Occipital lobe (tissue), 3 donors: ENCODE measurements at places on chromosomes 13 and 19.

DNA sequence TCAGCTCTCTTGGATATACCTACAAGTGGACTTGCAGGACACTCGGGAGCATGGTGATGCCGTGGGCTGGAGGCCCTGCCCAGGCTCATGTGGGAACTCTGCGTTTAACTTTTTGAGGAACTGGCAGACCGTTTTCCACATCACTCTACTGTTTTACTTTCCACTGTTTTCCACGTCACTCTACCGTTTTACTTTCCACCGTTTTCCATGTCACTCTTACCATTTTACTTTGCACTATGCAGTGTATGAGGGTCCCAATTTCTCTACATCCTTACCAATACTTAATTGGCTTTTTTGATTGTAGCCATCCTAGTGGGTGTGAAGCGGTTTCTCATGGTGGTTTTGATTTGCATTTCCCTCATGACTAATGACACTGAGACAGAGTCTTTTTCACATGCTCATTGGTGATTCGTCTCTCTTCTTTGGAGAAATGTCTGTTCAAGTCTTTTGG lies 40.5 kb downstream of the GATAD2A start:
- no peak for DNase-seq

GRCh38 chr13:86992251-86992650 lies 678.9 kb upstream of the SLITRK5 start:
- DNase-seq, result no peak

DNA sequence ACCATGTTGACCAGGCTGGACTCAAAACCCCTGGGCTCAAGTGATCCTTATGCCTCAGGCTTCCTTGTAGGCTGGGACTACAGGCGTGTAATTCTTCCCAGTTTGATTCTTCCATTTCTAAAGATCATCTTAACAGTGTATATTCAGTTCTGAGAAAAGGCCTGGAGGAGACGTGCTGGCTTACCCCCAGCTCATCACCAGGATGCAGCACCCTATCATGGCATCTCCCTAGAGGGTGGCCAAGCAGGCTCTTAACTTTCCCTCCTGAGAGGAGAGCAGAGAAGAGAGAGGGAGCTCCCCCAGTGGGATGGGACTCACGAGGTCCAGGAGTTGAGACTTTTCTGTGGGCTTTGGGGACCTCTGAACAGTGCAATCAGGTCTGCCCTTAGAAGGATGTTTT lies 2.1 kb upstream of the TUBA3C start:
- DNase-seq, result no peak

GRCh38 chr19:48635966-48636858 lies 967 bp downstream of the DBP start:
- no peak for DNase-seq

GRCh38 chr13:29897102-29897501 lies 46.7 kb upstream of the UBL3 start:
- no peak for DNase-seq

- DNase-seq, result no peak
Measured at GRCh38 chr19:22617614-22618320, 16.4 kb upstream of the ZNF492 start.

DNA sequence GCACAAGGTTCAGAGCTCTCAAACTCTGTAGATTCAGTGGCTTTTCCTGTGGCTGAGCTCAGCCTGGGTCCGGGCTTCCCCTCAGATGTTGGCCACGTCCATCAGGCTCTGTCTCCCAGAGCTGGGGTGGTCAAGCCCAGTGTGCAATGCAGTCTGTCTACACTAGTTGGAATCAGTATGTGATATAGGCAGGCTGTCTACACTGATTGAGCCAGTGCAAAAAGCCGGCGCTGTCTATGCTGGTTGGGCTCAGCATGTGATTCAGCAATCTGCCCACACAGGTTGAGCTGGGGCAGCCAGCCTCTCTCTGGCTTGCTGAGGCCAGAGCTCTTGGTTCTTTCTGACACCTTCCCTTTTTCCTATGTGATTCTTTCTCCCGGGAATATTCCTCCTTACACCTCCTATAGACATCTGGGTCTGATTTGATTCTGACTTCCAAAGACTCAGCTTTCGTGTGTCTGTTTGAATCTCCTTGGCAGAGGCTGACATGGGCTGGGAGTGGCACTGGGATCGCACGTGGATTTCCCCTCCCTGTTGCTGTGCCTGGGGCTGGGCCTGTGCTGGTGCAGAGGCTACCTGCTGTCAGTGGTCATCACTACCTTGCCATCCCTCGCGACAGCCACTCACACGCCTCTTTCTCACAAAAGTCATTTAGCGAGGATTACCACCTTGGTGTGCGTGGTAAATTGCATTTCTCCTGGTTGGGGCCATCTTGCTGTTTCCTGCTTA lies 9.3 kb downstream of the CHST8 start:
- no peak for DNase-seq

DNA sequence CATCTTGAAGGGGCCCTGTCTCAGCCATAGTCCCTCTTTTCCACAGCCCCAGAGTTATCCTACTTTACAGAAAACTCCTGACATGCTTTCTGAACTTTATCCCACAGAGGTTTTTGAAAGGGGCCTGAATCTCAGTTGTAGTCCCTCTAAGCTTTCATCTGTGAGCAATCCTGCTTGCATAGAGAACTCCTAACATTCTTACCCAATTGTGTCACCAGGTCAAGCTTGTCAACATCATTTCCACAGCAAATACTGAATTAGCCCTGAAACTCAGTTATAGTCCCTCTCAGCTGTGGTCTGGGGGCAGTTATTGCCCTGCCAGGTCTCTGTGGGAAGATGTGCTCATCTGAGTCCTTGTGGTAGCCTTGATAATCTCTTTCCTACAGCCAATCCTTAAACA lies 2190.3 kb upstream of the PCDH20 start:
- no peak for DNase-seq

DNA sequence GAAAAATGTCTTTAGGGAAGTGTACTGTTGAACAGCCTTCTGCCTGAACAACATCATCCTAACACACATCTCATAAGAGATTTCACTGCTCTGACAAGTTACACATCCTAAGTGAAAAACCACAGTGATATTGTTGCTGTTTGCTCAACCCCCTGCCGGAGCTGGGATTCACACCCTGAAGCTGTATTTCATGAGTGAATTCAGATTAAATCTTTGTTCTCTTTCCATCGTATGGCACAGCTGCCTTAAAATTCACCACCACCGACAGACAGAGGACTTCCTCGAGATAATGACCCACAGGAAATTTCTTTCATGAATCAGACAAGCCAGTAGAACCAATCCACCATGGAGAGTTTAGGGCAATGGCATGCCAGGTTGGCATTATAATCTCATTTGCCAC lies 280.8 kb downstream of the DCT start:
- no peak for DNase-seq

- no peak for DNase-seq
Measured at GRCh38 chr19:53177986-53178385, 15.2 kb downstream of the ZNF665 start.
